HT1080 (cell line): ENCODE measurements at places on chromosomes 5 and 9.

DNA sequence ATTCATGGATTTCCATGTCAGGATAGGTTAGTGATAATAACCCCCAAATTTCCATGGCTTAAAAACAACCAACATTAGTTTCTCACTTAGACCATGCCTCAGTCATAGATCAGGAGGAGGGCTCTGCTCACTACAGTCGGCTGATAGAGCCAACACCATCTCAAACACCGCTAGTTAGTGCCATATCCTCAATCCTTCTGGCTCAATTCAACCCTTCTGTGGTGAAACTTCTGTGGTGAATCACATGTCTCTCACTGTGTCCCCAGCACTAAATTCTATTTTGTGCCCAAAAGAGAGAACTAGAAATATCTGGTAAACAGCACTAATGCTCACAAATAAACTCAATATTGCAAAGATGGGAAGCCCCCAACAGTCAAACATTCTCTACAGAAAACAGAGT is 21.1 kb downstream of the ECPAS start:
- DNase-seq: no peak

GRCh38 chr9:89814340-89815040 is 209.7 kb downstream of the GADD45G start:
- peak; percentile 57 for DNase-seq

GRCh38 chr9:93301291-93301811 is 117.4 kb downstream of the WNK2 start:
- DNase-seq: no peak

GRCh38 chr9:91376239-91376638 is 14.5 kb upstream of the AUH start:
- DNase-seq: no peak

- DNase-seq: peak; percentile 72
Measured at GRCh38 chr5:150320044-150320613, 17.4 kb upstream of the ARSI start.

GRCh38 chr5:64201996-64202395 is 36.4 kb downstream of the RNF180 start:
- no peak for DNase-seq

DNA sequence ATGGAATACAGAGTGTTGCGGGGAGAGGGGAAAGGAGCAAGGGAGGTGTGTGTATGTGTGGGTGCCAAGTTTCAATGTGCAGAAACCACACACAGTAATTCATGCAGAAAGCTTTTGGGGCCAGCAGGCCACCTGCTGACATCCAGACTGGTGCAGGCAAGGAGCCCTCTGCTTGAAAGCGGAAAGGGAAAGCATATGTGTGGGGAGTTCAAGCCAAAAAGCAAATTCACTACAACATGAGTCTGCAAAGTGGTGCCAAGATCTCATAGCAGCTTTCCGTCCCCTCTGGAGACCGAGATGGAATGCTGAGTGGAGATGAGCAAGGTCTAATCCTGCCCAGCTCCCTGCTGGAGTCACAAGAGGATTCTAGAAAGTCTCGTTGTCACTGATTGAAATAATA is 159.7 kb upstream of the VLDLR start:
- no peak for DNase-seq

DNA sequence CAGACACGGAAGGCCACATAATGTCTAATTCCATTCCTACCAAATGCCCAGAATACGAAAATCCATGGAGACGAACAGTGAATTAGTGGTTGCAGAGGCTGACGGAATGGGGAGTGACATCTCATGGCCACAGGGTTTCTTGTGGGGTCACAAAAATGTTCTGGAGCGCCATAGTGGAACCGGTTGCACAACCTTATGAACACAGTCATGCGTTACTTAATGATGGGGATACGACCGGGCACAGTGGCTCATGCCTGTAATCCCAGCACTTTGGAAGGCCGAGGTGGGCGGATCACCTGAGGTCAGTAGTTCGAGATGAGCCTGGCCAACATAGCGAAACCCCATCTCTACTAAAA is 26.0 kb upstream of the TTLL11 start:
- DNase-seq: no peak
